ENCODE measurements at places on chromosomes 5 and 9.

GRCh38 chr5:135491552-135492318 is 39.6 kb upstream of the TIFAB start:
- no peak for DNase-seq

DNA sequence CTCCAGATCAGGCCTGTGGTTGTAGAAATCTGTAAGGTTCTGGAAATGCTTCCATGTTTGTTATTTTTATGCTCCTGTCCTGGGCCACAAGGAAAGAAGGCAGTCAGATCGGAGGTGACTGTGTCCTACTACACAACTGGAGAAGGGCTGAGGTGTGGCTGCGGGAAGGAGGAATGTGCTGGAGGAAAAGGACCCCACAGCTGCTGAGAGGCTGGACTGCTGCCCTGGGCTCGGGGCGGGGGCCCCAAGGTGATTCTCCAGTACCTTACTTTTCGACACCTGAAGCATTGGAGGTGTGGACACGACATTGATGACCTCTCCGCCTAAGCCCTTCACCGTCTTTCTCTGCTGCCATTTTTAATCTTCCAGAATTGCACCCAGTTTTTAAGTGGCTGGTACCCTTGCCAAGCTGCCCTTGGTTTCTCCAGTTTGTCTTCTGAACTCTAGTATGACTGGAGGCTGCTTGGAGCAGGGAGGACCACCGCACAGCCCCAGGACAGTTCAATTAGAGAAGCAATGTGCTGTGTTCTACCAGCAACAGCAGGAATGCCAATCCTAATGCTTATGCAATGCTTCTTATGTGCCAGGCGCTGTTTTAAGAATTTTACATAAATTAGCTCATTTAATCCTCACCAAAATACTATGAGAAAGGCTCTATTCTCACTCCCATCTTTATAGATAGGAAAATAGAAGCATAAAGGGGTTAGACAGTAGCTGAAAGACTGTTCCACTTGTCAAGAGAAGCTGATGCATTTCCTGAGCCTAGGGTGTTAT is 13.5 kb upstream of the ANKRD33B start:
- DNase-seq, result no peak

- DNase-seq, result peak; percentile 72
Observed at GRCh38 chr5:107359033-107359915, 311.5 kb downstream of the EFNA5 start.

DNA sequence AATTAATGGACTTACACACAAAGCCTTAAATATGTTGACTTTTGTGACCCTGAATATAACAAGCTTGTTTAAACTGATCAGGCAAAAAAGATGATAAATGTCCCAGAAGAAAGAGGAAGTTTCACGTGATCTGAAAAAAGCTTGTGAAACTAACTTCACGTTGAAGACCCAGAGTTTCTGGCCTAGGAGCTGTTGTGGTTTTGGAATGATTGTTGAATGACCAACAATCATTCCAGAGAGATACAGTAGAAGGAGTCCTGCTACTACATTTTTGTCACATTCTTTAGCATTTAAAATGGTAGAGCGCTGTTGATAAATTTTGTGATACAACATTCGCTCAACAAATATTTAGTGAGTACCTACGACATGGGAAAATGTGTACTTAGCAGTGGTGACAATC is 143.1 kb upstream of the FBN2 start:
- no peak for DNase-seq

DNA sequence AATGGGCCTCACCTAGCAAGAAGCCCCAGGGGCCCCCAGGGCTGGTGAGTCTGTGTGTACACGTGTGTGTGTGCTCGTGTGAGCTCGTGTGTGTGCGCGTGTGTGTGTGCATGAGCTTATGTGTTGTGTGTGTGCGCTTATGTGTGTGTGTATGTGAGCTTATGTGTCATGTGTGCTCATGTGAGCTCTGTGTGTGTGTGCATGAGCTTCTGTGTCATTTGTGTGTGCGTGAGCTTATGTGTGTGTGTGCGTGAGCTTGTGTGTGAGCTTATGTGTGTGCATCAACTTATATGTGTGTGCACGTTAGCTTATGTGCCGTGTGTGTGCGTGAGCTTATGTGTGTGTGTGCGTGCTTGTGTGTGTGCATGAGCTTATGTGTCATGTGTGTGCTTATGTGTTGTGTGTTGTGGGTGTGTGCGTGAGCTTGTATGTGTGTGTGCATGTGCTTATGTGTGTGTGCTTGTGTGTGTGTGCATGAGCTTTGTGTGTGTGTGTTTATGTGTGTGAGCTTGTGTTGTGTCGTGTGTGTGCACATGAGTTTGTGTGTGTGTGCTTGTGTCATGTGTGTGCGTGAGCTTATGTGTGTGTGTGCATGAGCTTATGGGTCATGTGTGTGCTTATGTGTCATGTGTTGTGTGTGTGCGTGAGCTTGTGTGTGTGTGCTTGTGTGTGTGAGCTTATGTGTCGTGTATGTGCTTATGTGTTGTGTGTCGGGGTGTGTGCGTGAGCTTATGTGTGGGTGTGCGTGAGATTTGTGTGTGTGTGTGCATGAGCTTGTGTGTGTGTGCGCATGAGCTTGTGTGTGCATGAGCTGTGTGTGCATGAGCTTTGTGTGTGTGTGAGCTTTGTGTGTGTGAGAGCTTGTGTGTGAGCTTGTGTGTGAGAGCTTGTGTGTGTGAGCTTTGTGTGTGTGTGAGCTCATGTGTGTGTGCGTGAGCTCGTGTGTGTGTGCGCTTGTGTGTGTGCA is 16.7 kb upstream of the SLC2A6 start:
- no peak for DNase-seq

DNA sequence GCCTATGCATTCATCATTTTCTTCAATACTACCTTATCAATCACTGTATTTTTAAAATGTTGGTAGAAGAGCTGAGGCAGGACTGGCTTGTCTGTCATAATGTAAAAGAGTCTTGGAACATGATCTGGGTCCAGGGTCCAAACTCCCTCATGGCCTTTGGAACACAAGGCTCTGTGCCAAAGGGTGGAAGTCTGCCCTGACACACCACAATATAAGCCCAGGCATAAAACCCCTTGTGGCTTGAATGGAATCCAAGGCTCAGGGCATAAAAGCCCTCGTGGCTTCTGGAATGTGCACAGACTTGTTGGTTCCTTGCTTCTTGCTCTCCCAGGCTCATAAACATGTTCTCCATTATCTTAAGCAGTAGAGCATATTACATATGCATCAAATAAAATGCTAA is 48.0 kb downstream of the GABRB2 start:
- peak; percentile 2 for DNase-seq

- DNase-seq, result no peak
Observed at GRCh38 chr5:89613222-89613956, 730.4 kb upstream of the MEF2C start.

DNA sequence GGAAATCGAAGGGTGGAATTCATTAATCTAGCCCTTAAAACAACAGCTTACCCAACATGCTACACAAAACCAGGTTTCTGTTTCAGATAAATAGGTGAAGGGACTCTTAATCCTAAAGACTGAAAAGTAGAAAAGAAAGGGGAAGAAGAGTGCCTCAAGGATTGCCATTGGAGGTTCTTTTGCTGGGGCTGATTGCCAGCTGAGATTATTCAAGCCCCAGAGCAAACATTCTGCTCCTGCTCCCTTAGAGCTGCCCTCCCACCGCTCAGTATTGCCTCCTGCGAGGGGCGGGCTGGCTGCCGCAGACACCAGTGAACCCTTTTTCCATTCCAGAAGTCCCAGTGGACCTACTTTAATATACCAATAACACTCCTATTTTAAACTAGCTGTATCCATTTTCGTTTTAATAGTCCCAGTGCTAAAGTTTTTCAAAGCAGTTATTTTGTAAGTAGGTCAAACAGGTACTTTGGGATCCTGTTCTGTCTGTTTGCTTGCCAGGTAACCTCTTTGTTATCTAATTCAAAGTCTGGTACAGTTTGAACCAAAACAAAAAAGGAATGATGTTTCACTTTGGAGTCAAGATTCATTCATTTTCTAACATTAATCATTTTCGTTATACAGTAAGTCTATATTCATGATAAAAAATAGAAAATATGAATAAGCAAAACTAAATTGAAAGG is 38.6 kb downstream of the HMGCS1 start:
- DNase-seq, result no peak

DNA sequence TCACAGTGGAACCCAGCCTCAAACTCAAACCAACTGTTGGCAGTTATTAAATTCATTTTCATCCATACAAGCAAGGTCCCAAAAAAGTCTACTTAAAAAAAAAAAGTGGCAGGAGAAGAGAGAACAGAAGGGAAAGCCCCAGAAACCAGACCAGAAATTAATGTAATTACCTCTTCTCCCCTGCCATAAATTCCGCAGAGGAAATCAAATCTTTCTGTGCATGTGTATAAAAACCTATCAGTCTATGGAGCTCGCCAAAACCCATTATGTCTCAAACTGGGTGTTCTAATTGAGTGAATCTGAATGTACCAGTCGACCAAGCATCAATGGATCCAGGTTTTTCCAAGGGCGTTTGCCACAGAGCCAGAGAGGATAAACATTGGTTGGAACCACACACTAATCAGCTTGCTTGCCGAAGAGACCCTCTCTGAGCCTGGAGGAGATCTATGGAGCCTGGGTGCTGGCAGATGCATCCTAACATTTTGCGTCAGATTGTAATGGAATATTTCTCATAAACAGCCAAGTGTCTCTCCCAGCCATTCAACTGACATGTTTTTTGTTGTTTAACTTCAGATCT is 7.9 kb upstream of the HAND1 start:
- DNase-seq, result no peak

DNA sequence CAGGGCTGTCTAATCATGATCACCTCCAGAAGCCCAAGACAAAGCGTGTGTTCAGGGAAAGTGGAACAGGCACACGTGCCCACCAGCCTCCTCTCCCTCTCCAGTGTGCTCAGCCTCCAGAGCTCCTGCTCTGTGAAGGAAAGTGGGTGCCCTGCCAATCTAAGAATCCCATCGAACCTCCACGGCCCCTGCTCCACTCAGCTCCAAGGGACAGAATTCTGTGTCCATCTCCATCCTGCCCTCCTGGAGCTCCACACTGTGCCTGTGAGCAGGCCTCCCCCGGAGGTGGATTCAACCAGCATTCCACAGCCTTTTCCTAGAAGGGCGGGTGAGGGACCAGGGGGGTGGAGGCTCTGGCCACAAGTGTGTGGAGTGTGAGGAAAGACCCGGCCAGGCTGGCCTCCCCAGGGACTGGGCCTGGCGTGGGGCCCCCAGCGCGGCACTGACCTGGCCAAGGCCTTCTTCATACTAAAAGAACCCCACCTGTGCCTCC is 6.0 kb downstream of the EEIG1 start:
- no peak for DNase-seq

DNA sequence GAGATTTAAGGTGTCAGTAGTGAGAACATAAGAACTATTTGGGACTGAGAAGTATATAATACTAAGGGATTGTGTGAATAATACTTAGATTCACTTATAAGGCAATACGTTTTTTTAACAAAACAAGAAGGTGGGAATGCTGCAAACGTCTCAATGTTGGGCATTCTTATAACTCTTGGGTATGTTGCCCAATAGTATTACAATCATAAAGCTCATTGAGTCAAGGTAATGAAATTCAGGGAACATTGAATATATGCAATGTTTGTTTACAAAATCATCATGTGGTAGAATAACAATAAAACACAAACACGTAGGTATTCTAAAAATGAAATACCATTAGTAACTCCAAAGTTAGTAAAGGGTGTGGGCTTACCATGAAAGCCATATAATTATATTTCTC is 400.7 kb downstream of the KIAA0825 start:
- DNase-seq, result no peak

DNA sequence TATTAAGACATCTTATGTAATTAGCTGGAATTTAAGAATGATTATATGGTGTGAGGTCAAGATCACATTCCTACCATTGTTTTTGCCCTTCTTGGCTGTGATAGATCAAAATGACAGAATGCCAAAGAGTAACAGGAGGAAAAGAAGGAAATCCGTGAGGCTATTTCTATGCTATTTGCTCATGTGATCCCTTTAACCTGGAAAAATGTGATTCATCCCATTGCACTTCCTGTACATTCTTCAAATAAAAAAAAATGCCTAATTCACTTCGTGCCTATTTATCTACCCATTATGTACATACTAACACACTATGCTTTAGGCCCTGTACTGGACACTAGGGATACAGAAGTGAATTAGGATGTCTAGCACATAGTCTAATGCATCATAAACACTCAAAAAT is 154.1 kb upstream of the PAPPA start:
- DNase-seq, result no peak

GRCh38 chr5:318341-318897 is 3.1 kb upstream of the AHRR start:
- peak; percentile 55 for DNase-seq

DNA sequence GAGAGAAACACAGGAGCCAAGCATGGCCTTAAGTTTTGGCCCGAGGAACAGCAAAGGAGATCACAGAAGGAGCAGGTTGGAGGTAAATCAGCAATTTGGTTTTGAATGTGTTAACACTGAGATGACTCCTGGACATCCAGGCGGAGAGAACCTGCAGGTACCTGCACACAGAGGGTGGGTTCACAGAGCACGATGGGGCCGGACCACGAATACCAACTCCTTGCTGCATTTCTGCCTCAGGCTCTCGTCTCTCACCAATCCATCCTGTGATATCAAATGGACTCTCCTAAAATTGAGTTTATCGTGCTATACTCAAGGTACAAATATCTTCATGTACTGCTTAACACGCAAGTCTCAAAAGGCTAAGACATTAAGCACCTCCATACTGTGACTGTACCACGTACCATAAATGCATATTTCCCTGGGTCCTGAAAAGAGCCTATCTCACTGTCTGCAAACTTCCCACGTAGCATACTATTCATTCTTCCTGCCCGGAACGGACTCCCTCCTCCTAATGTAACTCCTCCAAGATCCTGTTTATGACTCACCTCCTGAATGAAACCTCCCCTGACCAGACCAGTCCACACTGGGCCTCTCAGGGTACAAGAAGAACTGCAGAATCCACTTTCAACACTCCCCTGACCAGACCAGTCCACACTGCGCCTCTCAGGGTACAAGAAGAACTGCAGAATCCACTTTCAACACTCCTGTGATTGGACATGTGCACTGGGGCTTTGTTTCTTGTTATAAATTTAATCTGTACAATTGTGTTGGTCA is 380.8 kb upstream of the RFX3 start:
- peak; percentile 51 for DNase-seq

DNA sequence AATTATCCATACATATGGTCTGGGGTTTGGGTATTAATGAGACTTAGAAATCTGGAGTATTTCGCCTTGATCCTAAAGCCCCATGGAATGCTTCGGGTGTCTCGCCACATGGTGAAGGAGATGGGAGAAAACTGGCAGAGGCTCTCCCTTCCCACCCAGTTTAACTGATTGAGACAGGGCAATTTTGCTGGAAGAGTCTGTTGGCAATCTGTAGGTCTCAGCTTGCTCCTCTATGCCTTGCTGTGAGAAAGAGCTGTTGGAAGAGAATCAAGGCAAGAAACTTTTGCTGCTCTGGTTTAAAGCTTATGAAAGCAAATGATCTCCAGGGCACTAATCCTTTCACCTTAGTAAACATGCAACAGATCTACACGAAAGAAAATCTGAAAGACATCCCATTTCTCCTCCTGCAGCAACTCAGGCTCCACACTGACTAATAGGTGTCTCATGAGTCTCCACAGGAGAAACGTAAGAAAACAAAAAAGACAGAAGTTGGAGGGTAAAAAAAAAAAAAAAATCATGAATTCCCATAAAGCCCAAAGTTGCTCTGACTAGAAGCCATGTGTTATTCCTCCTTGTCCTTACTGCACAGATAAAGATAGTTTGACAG is 369.9 kb downstream of the EFNA5 start:
- DNase-seq, result no peak

- peak; percentile 52 for DNase-seq
Observed at GRCh38 chr5:118115791-118116190, 872.6 kb downstream of the DTWD2 start.

- no peak for DNase-seq
Observed at GRCh38 chr5:151925340-151925739, 689 bp upstream of the GLRA1 start.

- no peak for DNase-seq
Observed at GRCh38 chr5:136058972-136059354, 30.2 kb downstream of the TGFBI start.

GRCh38 chr9:134381671-134382516 is 55.6 kb downstream of the RXRA start:
- peak; percentile 65 for DNase-seq
